ENCODE measurements at places on chromosomes 2 and 18.

DNA sequence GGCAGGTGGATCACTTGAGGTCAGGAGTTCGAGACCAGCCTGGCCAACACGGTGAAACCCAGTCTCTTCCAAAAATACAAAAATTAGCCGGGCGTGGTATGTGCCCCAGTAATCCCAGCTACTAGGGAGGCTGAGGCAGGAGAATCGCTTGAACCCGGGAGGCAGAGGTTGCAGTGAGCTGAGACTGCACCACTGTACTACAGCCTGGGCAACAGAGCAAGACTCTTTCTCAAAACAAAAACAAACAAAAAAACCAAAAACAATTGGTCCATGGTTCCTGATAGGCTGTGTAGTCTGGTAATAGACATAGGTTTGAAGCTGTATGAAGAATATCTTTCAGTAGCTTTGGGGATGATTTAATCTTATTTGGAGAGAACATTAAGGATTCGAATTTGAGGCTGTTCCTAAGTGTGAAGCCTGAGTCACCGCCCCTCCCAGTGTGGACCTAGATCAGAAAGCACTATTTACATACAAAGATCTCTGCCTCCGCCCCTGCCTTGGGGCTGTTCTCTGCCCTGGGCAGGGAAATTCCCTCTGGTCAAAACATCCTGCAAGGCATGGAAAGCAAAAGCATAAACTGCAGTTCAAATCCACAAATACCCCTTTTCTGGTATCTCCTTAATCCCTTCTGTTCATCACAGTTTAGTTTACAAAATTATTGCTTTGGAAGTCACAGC lies 52.8 kb upstream of the PMAIP1 start:
- H3K36me3 ChIP-seq = no peaks in the 10 kb centered on the region
- H3K4me1 ChIP-seq = no peaks in the 10 kb centered on the region
- no peak overlapping the region for H3K4me3 ChIP-seq

DNA sequence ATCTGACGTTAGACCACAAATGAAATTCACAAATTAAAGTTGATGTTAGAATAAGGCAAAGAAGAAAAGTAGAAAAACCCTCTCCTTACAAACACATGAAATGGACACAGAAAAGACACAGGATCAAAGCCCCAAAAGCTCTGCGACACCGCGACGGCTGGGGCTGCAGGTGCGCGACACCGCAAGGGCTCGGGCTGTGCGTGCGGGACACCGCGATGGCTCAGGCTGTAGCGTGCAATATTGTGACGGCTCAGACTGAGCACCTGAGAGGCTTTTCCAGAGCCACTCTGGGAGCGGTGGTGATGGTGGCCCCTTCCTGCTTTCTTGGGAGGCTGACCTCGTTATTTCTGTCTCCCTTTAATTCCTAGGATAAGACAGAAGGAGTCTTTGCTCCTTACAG lies 256.9 kb downstream of the TWIST2 start:
- no peak for DNase-seq
- no peak overlapping the region for H3K27ac ChIP-seq
- H3K36me3 ChIP-seq = peaks cover 66% of the 10 kb centered on the region
- H3K4me3 ChIP-seq = no peak overlapping the region

GRCh38 chr2:239775623-239776435 lies 249.3 kb downstream of the NDUFA10 start:
- H3K27me3 ChIP-seq = peaks cover 5% of the 10 kb centered on the region
- no peaks in the 10 kb centered on the region for H3K36me3 ChIP-seq
- no peak overlapping the region for H3K27ac ChIP-seq
- DNase-seq = no peak

- no peak for DNase-seq
- no peaks in the 10 kb centered on the region for H3K4me1 ChIP-seq
- no peak overlapping the region for H3K4me3 ChIP-seq
- no peak overlapping the region for H3K27ac ChIP-seq
- peaks cover 2% of the 10 kb centered on the region for H3K27me3 ChIP-seq
- no peaks in the 10 kb centered on the region for H3K36me3 ChIP-seq
Measured at GRCh38 chr2:227932403-227932802, 61.0 kb downstream of the DAW1 start.

- no peak for DNase-seq
- no peak overlapping the region for H3K27ac ChIP-seq
- H3K4me1 ChIP-seq = no peaks in the 10 kb centered on the region
Measured at GRCh38 chr2:102001767-102002142, 10.0 kb downstream of the IL1R2 start.

- peaks cover 8% of the 10 kb centered on the region for H3K4me1 ChIP-seq
- H3K27me3 ChIP-seq = no peaks in the 10 kb centered on the region
- H3K4me3 ChIP-seq = no peak overlapping the region
- no peak overlapping the region for H3K27ac ChIP-seq
- no peak for DNase-seq
- H3K36me3 ChIP-seq = no peaks in the 10 kb centered on the region
Measured at GRCh38 chr2:12728221-12728777, 11.6 kb downstream of the TRIB2 start.

DNA sequence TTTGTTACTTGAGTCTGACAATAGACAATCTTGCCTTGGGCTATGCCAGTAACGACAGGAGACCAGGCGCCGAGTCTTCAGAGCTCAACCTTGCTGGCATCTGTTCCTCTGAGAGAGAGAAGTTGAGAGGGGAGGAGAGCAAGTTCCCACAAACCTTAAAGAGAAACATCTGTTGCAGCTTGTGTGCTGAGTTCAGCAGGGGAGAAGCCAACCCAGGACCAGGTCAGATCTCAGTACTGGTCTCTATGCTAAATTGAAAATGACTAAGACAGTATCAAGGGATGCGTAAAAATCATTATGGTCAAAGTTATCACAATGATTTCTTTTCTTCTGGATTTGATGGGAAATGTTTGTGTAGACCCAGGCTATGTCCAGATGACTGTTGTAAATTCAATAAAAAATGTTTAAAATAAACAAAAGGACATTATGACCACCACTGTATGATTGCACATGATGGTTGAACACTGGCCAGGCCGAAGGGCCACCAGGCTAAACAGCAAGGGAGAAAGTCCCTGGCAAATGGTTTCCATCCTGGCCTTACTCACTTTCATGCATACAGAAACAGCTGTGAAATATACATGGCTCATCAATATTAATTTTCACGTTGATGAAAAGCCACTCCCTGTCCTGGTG lies 100.3 kb upstream of the PMAIP1 start:
- no peaks in the 10 kb centered on the region for H3K27me3 ChIP-seq
- no peaks in the 10 kb centered on the region for H3K4me1 ChIP-seq
- DNase-seq = no peak
- no peak overlapping the region for H3K27ac ChIP-seq
- H3K36me3 ChIP-seq = no peaks in the 10 kb centered on the region

GRCh38 chr2:232789082-232789481 lies 12.7 kb upstream of the KCNJ13 start:
- H3K4me1 ChIP-seq = no peaks in the 10 kb centered on the region
- H3K27ac ChIP-seq = no peak overlapping the region
- no peaks in the 10 kb centered on the region for H3K27me3 ChIP-seq
- H3K36me3 ChIP-seq = peaks cover 20% of the 10 kb centered on the region
- H3K4me3 ChIP-seq = no peak overlapping the region

DNA sequence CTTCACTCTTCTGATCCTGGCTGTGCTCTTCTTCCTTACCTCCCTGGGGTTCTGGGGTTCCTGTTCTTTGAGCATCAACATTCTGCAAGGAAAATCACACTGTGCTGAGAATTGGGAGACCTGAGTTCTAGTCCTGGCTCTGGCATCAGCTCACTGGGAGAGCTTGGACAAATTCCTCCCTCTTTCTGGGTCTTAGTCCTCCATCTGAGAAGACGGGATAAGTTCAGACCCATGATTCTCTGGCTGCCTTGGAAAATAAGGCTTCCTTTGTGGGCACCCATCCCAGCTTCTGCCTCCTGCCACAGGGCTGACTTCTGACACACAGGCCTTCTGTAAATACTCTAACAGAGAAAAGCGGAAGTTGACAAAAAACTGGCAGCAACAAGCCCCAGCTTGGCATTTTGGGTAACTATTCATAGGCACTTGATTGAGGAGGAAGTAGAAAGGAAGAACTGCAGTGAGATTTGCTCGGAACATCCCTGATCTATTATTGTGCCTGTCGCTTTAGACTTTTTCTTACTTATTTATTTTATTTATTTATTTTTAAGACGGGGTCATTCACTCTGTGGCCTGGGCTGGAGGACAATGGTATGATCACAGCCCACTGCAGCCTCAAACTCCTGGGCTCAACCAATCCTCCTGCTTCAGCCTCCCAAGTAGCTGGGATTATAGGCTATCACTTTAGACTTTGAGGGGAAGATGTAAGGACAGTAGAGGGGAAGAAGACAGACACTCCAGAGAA lies 7.9 kb downstream of the PCBP1 start:
- peaks cover 43% of the 10 kb centered on the region for H3K4me1 ChIP-seq
- H3K27me3 ChIP-seq = no peaks in the 10 kb centered on the region
- peak overlapping the region; percentile 49 for H3K4me3 ChIP-seq
- H3K27ac ChIP-seq = peak overlapping the region; percentile 51
- DNase-seq = peak; percentile 93
- no peaks in the 10 kb centered on the region for H3K36me3 ChIP-seq

DNA sequence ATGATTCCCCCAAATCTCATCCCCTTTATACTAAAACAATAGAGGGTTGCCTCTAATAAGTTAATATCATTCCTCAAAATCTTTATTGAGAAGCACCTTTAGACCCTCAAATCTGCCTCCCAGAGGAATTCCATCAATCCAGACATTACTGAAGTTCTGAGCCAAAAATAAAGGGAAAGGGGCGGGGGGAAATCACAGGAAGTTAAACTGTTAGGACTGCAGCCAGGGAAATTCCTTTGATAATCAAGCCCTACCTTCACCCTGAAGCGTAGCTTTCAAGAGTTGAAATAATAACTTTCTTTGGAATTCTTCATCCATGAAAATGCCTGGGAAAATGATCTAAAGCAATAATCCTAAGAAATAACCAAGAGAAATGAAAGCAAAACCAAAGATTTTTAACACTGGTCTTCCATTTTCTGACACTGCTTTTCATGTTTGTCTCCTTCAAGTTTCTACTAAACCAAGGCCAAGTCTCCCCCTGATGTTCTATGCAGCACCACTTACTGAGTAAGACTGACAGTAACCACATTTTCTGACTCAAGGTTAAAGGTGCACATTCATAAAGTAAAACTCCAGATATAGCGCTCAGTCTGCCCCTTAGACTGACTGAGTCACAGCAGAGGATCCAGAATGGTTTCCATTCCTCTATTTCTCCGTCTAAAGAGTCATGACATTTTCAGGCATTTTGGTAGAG lies 78.2 kb downstream of the TCF4 start:
- H3K27ac ChIP-seq = peak overlapping the region; percentile 89
- H3K36me3 ChIP-seq = no peaks in the 10 kb centered on the region
- no peaks in the 10 kb centered on the region for H3K27me3 ChIP-seq
- H3K4me3 ChIP-seq = no peak overlapping the region
- H3K4me1 ChIP-seq = peaks cover 33% of the 10 kb centered on the region
- no peak for DNase-seq

- H3K4me1 ChIP-seq = no peaks in the 10 kb centered on the region
- H3K4me3 ChIP-seq = no peak overlapping the region
- H3K27ac ChIP-seq = no peak overlapping the region
- H3K27me3 ChIP-seq = no peaks in the 10 kb centered on the region
Measured at GRCh38 chr2:216142540-216142939, 33.4 kb downstream of the XRCC5 start.

DNA sequence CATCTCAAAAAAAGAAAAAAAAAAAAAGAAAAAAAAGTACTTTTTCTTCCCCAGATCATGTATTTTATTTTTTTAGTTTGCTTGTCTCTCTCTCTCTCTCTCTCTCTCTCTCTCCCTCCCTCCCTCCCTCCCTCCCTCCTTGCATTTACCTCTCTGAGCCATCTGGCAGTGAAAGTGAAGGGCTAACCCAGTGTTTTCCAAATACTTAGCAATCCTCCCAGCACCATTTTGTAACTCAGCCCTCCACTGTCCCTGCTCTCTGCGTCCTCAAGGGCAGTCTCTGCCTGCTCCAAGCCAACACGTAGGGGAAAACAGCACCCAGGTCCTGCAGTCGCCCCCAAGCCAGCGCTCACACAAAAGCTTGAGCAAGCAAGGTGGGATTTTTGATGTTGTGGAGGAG lies 19.6 kb upstream of the TEX44 start:
- peaks cover 7% of the 10 kb centered on the region for H3K4me1 ChIP-seq
- no peaks in the 10 kb centered on the region for H3K36me3 ChIP-seq
- H3K27me3 ChIP-seq = no peaks in the 10 kb centered on the region

DNA sequence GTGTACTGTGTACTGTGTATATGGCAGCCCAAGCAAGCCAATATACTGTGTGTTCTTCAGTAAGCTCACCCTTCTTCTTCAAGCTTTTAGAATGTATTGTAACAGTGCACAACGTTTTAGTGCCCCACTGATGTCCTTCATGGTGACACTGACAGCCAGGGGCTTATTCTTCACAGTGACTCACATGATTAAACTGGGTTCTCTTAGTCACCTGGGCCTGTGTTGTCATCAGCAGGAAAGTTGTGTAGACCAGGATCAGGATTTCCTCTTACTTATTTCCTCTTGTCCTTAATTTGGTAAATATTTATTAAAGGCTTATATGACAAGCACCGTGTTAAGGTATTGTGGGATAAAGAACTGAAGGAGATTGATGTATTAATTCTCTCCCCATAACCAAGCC lies 67.9 kb upstream of the THOC1 start:
- peak; percentile 25 for DNase-seq
- H3K36me3 ChIP-seq = no peaks in the 10 kb centered on the region
- H3K27me3 ChIP-seq = no peaks in the 10 kb centered on the region
- H3K4me3 ChIP-seq = no peak overlapping the region

DNA sequence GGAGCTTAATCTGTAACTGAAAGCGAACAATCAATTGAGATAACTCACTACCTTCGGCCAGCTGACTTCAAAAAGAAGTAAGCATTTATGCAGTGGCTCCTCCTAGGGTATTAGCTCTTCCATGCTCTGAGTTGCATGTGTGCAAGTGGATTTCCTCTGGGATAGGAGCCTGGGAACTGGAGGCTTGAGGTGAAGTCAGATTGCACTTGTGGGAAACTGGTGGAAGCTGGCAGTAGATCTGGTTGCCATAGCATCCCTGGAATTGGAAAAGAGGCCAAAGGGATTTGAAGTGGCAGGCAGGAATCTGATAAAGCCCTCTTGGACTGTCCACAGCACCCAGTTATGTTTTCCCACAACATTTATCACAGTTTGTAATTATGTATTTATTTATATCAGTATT lies 50.6 kb upstream of the FMNL2 start:
- no peak for DNase-seq
- no peaks in the 10 kb centered on the region for H3K4me1 ChIP-seq
- no peak overlapping the region for H3K27ac ChIP-seq
- no peaks in the 10 kb centered on the region for H3K36me3 ChIP-seq

DNA sequence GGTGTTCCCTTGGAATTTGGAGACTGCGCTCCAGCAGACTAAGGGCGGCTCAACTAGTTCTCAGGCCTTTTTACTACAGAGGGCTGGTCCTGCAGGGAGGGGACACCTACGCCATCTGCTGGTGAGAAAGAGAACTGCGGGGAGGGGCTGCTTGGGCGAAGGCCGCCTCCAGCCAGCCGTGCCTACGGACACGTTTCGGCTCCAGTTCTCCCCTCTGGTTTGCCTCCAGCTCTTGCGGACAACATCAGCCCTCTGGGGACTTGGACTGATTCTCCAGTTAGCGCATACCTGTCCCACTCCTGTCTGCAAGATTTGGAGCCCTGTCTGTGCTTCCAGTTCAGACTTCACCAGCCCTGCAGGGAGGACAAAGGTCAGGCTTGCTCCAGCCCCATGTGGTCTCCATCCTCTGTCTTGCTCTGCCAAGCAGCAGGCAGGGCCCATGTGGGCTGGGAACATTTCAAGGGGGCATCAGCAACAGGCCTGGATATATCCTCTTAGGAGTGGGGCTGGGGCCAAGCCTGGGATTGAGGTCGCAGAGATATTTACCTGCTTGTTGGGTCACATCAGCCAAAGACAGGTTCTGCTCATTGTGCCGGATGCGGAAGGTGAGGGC lies 10.3 kb downstream of the PTPRN start:
- H3K4me1 ChIP-seq = peaks cover 14% of the 10 kb centered on the region
- no peak overlapping the region for H3K27ac ChIP-seq
- H3K36me3 ChIP-seq = no peaks in the 10 kb centered on the region
- peak; percentile 80 for DNase-seq
- H3K27me3 ChIP-seq = peaks cover 51% of the 10 kb centered on the region

Data from common myeloid progenitor, CD34-positive (primary cell).